ENCODE measurements at places on chromosomes 5 and 9.

DNA sequence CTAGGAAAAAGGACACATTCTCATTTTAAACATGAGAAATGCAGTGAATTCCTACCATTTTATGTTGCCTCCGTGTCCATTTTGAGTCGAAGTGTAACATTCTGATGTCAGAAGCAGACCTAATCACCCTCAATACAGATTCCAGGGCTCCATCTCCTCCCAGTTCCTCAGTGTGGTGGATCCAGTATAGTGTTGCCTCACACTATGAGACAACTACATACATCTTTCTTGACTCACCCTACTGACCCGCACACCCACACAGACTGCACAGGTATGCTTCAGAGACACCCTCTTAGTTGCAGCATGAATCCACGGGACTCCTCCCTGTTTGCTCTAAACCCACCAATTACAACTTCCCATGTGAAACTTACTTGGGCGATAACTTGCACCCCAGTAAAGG is 564.9 kb downstream of the SEMA5A start:
- no peak for DNase-seq

DNA sequence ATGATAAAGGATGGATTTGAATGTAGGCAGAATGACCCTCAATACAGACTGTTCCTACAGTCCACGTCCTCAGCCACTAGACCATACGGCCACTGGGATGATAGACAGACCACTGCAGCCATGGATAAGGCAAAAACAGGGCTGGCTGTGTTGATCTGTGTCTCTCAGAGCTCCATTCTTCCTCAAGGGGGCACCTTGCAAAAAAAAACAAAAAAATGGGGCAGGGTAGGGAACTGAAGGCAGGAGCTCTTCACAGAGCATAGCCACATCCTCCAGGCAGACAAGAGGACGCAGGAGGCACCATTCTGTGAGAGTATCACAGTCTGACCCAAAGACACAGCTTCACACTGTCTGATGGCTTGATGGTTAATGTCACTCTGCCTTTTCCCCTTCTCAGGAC is 61.2 kb upstream of the GABRP start:
- DNase-seq = no peak

- no peak for DNase-seq
Measured at GRCh38 chr5:170651604-170652277, 131.8 kb upstream of the GABRP start.

GRCh38 chr5:157563929-157564716 is 11.5 kb downstream of the ADAM19 start:
- DNase-seq = no peak

DNA sequence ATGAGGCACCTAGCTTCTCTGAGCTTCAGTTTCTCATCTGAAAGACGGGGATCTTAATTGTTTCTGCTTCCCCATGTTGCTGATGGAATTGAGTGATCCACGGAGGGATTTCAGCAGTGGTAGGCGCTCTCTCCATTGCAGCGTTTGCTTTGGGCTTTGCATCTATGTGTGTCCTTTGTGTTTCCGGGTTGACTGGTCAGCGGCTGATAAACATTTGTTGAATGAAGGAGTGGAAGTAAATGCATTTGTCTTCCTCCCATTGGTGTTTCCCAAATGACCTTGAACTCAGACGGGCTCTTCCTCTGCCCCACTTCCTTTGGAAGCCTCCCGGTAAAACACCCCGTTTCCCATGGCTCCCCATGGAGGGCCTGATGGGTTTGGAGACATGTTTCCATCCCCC is 117.2 kb downstream of the GAPVD1 start:
- no peak for DNase-seq

DNA sequence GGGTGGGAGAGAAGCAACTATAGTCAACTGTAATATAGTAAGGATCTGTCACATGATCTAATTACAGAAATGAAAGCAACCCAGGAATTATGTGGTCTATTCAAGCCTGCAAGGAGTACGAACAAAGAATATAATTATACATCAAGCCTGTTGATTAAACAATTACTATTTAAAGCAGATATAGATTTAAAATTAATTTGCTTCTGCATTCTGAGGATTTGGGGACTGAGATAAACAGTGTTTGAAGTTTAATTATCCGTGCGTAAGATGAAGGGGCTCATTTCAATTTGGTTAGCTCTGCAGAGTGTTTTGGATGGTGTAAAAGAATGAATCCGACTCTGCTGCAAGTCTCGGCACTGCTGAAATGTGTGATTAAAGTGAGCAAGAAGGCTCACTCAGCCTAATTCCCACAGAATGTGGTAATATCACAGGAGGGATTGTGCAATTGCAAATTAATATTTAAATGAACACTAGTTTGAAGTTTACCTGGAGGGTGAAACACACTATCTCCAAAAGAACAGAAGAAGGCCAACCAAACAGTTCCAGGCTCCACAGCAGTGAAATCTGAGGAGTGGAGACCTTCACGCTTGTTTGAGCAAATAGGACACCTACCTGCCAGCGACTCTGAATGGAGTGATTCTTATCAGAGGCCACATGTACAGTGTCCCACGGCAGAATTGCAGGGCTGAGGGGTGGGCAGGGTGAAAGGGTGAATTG is 420.6 kb upstream of the SLC30A5 start:
- no peak for DNase-seq

DNA sequence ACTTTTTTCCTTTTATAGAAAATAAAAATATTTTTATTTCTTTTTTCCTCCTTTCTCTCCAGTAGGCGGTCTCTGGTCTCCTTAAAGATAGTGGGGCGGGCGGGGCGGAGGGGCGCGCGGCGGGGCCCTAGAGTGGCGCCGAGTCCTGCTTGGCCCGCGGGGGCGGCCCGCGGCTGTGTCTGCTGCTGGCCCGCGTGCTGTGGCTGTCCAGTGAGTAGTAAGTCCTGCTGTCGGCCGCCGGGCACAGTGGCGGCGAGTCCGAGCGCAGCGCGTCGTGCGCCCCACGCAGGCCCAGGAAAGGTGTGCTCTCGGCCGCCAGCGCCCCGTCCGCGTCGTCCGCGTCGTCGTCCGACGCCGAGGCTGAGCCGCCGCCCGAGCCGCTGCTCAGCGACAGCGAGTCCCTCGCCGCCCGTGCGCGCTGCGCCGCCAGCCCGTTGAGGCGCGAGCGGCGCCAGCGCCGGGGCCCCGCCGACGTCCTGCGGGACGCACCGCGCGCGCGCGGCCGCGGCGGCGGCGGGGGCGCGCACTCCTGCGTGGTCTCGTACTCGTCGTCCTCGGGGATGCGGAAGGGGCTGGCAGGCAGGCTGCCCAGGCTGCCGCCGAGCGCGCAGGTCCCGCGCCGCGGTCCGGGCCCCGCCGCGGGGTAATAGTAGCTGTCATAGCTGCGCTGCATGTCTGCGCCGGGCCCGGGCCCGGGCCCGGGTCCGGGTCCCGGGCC is 52.3 kb downstream of the PSD2 start:
- peak; percentile 77 for DNase-seq

GRCh38 chr5:82766206-82766605 is 311.0 kb downstream of the TMEM167A start:
- no peak for DNase-seq

DNA sequence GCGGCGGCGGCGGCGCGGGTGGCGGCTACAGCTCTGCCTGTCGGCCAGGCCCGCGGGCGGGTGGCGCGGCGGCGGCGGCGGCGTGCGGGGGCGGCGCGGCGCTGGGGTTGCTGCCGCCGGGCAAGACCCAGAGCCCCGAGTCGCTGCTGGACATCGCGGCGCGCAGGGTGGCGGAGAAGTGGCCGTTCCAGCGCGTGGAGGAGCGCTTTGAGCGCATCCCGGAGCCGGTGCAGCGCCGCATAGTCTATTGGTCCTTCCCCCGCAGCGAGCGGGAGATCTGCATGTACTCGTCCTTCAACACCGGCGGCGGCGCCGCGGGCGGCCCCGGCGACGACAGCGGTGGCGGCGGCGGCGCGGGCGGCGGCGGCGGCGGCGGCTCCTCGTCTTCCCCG is 296 bp downstream of the ZSWIM6 start:
- no peak for DNase-seq

DNA sequence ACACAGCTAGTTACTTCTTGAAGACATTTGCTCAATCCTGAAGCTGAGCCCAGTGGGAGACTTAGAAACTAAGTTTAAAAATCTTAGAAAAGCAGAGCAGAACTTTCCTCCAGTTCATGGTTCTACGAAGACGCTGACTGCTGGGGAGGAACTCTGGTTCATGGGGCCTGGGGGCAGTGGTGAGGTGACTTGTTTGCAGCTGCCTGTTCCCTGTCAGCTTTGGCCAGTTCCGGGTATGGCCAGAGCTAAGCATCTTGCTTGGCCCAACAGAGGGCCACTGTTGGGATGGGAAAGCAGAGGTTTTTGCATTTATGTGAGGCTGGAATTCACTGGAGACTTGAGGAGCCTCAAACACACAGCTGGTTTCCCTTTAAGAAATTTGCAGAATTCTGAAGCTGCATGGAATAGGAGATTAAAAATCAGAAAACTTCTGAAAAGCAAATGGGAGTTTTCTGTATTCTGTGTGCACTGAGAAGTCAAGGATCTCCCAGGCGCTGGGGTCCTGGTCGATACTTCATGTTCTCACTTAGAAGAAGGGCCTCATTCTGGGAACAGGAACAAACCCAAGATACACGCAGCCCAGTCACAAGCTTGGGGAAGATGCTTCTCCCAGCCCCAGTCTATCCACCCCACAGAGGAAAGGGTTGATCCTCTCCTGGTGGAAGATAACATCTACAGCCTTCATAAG is 10.6 kb upstream of the HMHB1 start:
- DNase-seq = no peak

DNA sequence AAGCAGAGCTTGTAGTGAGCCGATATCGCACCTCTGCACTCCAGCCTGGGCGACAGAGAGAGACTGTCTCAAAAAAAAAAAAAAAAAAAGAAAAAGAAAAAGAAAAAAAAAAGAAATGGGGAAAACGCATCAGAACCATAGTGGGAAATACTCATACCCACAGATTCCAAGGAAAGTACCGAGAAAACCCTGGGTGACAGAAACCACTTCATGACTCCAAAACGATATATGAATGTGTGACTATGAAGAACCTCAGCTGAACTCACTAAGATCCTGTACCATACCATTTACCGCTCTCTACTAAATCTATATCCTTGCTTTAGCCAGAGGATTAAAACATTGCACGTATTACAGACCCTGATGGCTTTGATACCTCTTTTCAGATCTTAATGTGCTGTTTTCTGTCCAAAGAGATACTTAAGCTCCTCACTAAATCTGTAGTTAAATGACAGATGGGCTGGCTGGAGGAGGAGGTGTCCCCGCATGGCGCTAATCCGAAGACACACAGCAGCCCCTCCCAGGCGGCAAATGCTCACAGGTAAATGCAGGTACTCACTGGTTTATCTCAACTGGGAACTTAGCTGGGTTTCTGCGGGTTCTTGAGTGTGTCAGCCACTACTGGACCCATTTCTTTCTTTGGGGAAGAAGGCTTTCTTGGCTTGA is 2.8 kb downstream of the LPCAT1 start:
- no peak for DNase-seq

GRCh38 chr5:77065256-77065655 is 21.8 kb downstream of the ZBED3 start:
- DNase-seq = no peak

DNA sequence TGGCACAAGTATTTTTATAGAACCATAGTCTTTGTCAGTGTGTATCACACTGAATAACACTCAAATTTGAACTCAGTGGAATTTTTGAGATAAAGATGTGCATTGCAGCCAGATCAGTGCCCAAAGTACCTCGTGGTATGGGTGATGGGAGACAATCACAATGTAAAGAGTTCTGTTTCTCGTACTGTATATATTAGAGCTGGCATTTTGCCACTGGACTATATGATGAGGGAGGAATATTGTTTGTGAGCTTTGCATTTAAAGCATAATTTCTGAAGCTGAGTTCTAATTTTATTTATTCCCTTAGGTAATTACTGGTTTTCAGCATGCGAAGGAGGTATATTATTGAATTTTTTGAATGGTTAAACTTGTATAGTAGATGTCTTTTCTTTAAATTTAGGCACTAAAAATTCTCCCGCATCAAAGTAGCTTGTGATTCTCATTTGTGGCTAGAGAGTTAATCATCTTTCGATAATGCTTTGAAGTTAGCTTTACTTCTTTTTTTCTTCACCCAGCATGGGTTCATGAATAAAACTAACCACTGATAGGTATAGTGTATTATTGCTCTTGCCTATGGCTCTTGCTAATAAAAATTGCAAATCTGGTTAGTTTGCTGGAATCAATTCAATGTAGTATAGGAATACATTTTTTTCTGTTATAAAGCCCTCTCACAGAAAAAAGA is 43.1 kb downstream of the PAM start:
- no peak for DNase-seq

GRCh38 chr9:1404940-1405339 is 354.8 kb downstream of the DMRT2 start:
- DNase-seq = no peak

- no peak for DNase-seq
Measured at GRCh38 chr5:158727136-158727535, 372.6 kb downstream of the EBF1 start.

DNA sequence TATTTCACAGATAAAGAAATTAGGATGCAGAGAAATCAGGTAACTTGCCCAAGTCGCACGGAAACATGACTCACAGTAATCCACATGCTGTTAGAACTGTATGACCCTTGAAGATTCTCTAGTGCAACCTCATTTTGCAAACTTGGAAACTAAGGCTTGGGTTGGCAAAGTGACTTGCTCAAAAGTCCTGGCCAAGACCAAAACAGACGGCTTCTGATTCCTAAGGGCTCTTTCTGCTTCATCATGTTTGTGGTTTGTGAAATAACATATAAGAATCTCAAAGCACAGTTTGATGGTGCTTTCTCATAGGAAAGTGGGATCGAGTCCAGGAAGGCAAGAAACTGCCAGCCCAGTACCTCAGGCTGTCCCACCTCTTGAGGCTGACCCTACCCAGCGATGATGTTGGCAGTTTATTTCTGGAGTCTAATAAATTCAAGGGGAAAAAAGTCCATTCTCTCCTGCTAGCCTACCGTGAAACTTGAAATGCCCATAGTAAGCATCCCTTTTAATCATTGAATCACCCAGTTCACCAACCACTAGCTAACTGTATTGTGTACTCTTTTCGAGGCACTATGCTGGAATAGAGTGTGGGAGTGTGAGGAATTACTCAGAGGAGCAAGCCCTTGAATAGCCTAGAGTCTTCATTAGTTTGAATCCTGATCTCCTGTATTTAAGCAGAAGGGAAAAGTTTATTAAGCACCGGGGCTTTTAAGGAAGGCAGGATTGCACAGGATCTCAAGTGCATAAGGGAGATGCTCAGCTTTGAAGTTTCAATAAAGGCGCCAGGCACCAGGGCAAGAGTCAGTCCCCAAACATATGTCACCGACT is 14.1 kb downstream of the CAPSL start:
- DNase-seq = no peak

GRCh38 chr9:111527347-111527746 is 2.4 kb downstream of the ZNF483 start:
- no peak for DNase-seq

DNA sequence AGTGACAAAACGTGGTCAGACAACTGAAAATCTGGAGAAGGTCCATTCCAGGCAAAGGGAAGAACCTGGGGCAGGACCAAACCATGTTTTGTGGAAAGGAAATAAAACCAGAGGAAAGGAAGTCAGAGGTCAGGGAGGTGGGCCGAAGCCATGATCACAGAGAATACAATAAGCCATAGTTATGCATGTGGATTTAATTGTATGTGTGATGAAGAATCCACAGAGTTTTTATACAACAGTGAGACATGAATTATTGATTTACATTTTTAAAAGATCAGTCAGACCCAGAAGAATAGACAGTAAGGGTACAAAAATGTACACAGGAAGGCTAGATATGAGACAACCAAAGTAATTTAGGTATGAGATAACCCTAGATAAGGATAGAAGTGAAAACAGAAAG is 20.8 kb downstream of the TTC33 start:
- no peak for DNase-seq

- DNase-seq = no peak
Measured at GRCh38 chr9:134486596-134486995, 155.0 kb upstream of the COL5A1 start.

GRCh38 chr9:99778308-99778707 is 43.4 kb upstream of the NR4A3 start:
- no peak for DNase-seq

Measured in effector memory CD8-positive, alpha-beta T cell (primary cell).